ENCODE measurements at places on chromosomes 3 and 15. TPM values are rescaled to one million over a fixed set of nuclear protein-coding genes. Genes with fewer than 3 reads are reported as not detected.

DPP8 gene
- total RNA-seq: 8.0 TPM

CYFIP1 gene
- total RNA-seq: 46.0 TPM

GP9 gene
- 0.20 TPM for total RNA-seq

- no peak for DNase-seq
Measured at GRCh38 chr3:152123457-152123856, 145.3 kb upstream of the MBNL1 start.

- no peak for DNase-seq
Measured at GRCh38 chr3:59641169-59641899, 591.5 kb upstream of the CFAP20DC start.

GRCh38 chr15:74040109-74040850, 42.1 kb downstream of the GOLGA6A start:
- no peak for DNase-seq

- no peak for DNase-seq
Measured at GRCh38 chr3:186314896-186315295, 47.1 kb downstream of the DGKG start.

DNA sequence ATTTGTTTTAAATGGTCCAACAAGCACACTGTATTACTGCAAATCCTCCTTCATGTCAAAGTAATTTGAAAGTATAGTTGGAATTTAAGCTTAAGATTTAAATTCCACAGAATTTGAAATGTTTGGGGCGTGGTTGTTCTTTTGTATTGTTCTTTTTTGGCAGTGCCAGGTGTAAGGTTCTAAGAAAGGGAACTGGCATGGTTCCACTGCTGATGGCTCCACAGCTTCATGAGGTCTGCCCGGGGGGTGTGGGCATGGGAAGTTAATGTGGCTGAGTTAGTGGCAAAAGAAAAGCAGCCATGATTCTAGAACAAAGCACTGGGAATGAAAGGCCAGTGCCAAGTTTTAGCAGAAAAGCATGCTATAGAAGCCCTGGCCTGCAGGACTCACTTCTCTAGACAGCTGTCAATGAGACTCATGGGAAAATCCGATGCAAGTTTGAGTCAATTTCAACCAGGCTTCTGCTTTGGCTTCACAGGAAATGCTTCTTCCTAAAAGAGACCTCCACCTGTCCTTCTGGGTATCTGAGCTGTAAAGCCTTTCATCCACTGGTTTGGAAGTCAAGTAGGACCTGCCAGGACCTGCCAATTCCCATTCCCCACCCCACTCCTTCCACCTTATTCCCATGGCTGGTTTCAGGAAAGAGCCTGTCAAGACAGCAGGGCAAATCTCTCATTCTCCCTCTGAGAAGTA, 18.9 kb downstream of the CDCP1 start:
- DNase-seq: no peak

DNA sequence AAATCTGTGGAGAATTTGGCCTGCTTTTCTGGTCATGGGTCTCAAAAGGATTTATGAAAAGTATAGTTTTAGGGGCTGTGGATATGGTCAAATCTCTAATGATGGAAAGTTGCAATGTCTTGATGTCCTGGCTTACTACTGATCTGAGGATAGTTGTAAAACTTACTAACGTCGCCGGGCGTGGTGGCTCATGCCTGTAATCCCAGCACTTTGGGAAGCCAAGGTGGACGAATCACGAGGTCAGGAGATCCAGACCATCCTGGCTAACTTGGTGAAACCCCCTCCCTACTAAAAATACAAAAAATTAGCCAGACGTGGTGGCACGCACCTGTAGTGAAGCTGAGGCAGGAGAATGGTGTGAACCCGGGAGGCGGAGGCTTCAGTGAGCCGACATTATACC, 19.6 kb downstream of the TRIM71 start:
- DNase-seq: no peak

DNA sequence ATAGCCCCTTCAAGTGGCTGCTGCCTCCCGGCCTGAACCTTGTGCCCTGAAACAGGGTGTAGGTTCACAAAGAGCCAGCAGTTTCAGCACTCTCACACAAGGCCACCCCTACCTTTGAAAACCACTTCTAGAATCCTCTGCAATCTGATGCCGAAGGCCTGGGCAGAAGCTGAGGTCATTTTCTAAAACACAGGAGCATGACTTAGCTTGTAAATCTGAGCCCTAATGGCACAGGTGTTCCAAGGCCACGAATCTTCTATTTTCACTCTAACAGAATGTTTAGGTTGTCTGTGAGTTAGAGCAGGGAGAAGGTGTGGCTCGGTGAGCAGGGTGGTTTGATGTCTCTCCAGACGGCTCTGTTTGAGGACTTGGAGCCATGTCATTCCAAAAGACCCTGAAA, 62.3 kb downstream of the SYNM start:
- no peak for DNase-seq

DNA sequence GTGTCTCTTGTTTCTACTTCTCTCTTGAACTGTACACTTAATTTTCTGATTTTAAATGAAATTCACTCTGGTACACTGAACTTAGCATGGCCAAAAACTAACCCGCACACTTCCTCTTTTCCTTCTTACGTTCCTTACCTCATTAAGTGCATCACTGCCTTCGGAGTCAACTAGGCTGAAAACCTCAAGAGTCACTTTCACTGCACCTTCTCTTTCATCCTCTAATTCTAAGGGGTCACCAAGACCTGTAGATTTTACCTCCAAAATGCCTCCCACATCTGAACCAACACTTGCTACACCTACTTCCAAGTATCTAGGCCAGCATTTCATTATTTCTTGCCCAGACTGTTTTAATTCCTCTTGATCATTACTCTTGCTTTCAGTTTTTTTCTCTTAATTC, 6.6 kb downstream of the CBLB start:
- DNase-seq: no peak

- no peak for DNase-seq
Measured at GRCh38 chr3:149534082-149534481, 59.6 kb downstream of the TM4SF4 start.

GRCh38 chr3:115512565-115513415, 110.5 kb upstream of the GAP43 start:
- no peak for DNase-seq

GRCh38 chr15:65374821-65375401, 2.9 kb downstream of the IGDCC3 start:
- DNase-seq: no peak

GRCh38 chr15:68526784-68527183, 52.0 kb upstream of the CORO2B start:
- DNase-seq: no peak

- no peak for DNase-seq
Measured at GRCh38 chr3:58074116-58074715, 66.0 kb downstream of the FLNB start.

DNA sequence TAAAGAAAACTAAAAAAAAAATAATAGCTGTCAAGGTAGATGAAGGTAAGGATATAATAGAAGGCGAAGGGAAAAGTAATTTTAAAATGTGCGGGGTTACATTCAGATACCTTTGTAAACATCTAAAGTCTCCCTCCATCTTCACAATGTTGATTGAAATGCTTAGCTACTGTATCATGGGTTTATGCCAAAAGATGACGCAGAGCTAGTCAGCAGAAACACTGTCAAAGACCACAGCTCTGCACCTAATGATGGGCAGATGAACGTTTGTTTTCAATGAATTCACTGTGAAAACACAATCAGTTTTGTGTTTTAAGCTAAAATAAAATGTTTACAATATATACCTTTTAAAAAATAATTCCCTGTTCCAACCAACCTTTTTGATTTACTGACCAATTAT, 61.2 kb downstream of the RFTN1 start:
- DNase-seq: no peak

All from left lobe of liver (tissue), 2 donors.